ENCODE measurements at places on chromosomes 12 and 14.

- DNase-seq = no peak
Observed at GRCh38 chr12:77031745-77032144, 33.6 kb downstream of the E2F7 start.

DNA sequence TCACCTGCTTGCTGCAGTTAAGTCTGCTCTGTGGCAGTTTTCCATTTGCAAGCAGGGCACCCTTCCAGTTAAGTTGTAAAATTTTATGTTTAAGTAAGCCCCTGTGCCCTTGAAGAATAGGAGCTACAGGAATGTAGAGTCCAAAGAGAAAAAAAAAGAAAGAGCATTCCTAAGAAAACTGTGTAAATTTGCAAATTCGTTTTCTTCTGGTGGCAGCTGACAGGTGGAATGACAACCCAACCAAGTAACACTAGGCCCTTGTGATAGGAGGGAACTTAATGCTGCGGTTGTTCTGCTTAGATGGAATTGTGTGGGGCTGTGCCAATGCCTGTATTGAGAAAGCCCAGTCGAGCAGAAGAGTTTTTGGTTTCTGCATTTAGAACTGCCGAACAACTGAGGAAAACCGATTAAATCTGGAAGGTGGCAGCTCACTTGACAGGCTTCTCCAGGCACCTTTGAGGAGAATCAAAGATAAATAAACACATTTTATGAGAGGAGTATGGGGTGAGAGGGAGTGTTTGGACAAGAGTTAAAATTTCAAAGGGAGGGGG lies 280.0 kb downstream of the RAD51B start:
- DNase-seq = peak; percentile 24

- DNase-seq = no peak
Observed at GRCh38 chr12:10632226-10632625, 18.8 kb upstream of the MAGOHB start.

GRCh38 chr14:34649344-34649743 lies 19.4 kb upstream of the SNX6 start:
- no peak for DNase-seq

- no peak for DNase-seq
Observed at GRCh38 chr14:70052990-70053389, 135.8 kb downstream of the SLC8A3 start.

- DNase-seq = no peak
Observed at GRCh38 chr12:113002155-113002554, 23.8 kb downstream of the OAS2 start.

GRCh38 chr12:26473291-26473690 lies 277.9 kb downstream of the SSPN start:
- peak; percentile 91 for DNase-seq

DNA sequence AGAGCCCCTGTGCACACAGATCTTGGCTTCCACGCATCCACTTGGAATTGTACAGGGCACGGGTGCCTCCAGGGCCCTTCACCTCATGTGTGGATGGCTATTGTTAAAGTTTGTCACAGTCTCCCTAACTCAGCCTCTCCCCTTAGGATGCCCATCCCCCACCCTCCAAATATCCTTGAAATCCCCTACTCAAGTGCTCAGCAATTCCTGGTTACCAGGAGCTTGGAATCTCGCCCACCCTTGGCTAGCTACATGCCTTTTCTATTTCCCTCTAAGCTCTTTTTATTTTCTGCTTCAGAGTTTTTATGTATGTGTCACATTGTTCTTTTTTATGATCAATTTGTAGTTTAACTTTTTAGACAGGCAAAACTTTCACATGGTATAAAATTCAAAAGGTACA lies 13.0 kb upstream of the NR1H4 start:
- no peak for DNase-seq

All from kidney glomerular epithelial cell (primary cell).